Left ventricle myocardium inferior (tissue), 1 donor: ENCODE measurements at places on chromosomes 3 and 15. TPM values are rescaled to one million over a fixed set of nuclear protein-coding genes. Genes with fewer than 3 reads are reported as not detected.

DNA sequence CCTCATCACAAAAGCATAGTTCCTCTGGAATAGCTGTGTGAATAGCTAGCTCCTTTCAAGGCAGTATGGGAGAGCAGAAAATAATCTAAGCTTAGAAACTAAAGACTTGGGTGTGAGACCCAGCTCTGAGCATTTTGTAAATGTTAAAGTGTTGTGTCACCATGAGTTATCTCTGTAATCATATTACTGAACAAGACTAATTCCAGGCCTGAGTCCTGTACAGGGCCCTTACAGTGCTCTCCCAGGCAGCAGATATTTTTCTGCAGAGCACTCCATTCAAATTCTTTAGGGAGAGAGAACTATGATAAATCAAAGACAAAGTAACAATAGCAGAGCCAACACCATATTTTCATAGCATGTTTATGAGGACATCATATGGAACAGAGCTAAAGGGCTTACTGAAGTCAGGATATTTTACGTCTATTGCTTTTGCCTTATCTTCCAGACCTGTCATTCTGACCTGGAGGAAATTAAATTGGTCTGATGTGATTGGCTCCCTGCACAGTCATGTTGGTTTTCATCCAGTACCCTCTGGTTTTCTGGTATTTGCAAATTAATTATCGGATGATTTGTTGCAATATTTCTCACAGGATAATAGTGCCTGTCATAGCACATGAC is 172.6 kb upstream of the PPP2R3A start:
- no peak for DNase-seq

GRCh38 chr3:116038968-116039650 is 406.2 kb downstream of the LSAMP start:
- DNase-seq, result no peak

DNA sequence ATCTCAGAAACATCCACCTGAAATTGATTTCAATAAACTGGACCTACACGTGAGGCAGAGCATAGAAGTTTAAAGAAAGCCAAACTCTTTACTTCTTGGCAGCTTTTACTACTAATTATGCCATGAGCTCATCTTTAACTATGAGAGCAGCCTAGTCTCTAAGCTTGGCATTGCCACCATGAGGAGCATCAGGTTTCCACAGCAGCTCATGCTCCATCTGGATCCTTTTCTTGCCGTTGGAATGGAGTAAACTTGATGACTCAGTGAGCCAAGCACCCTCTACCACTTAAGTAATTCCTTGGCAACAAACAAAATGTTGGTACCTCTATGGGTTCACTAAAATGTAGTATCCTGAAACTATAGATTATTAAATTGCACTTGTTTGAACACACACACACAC is 583.2 kb downstream of the EPHA3 start:
- DNase-seq, result no peak

GRCh38 chr3:192851821-192852372 is 65.8 kb downstream of the MB21D2 start:
- DNase-seq, result no peak

Gene SH3GL3
- total RNA-seq, result not detected

- peak; percentile 26 for DNase-seq
These were observed 315.2 kb downstream of the UACA start for GRCh38 chr15:70447928-70448698.

GRCh38 chr3:128011140-128011539 is 41.1 kb upstream of the SEC61A1 start:
- no peak for DNase-seq

DNA sequence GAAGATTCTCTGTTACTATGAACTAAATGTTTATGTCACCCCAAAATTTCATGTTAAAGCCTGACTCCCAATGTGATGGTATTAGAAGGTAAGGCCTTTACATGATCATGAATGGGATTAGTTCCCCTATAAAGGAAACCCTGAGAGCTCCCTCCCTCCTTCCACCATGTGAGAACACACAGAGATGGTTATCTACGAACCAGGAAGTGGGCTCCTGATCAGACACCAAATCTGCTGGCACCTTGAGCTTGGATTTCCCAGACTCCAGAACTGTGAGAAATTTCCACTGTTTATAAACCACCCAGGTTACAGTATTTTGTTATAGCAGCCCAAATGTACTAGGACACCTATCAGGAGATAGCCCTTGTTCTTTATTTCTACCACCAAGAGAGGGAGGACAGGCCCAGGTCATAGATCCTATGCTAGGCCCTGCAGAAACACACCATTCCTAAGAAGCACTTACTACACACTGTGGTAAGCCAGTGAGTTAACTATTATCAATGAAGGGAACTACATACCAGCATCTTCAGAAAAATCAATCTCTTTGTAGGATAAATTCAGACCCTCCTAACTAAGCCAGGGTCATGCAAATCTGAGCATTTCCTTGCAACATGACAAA is 59.0 kb downstream of the PRKAR2A start:
- DNase-seq, result no peak

- DNase-seq, result no peak
These were observed 46.2 kb upstream of the PPP4R2 start for GRCh38 chr3:72950372-72950771.

Gene BSN
- 0.55 TPM for total RNA-seq

GRCh38 chr3:129231331-129232119 is 17.9 kb upstream of the COPG1 start:
- DNase-seq, result no peak

Gene INKA1
- 2.3 TPM for total RNA-seq

DNA sequence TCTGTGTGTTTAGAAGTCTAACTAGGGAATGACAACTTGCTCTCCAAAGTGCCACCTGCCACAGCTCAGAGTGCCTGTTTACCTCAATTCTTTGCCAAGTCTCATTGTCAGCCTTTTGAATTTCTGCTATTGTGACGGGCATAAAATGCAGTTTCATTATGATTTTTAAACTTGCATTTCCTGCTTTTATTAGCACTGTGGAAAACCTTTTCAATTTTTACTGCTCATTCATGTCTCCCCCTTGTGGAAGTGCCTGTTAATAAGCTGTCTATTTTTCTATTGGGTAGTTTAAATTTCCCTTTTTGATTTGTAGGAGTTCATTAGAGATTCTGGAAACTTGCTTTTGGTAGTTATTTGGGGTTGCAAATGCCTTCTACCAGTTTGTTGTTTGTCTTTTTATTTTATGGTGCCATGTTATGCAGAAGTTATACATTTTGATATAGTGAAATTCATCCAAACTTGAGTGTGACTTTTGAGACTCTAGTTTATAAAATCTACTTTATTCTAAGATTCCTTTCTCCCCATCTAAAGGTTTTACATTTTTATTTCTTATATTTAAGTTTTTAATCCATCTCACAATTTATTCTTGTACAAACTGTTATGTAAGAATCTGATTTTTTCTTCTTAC is 53.9 kb upstream of the FRMD4B start:
- DNase-seq, result no peak

GRCh38 chr3:151845306-151845905 is 28.0 kb upstream of the SUCNR1 start:
- no peak for DNase-seq

Gene C3orf49
- not detected for total RNA-seq

DNA sequence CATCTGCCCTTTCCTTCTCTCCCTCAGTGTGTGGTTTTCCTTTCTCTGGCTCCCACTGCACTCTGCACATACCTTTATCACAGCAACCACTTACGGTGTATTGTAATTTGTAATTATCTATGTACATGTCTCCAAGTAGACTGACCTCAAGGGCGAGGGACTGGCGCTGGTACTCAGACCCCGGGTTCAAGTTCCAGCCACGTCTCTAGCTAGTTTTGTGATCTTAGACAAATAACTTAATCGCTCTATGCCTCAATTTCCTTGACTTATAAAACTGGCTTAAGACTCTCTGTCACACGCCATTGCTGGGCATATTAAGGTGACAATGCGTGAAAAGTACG is 607 bp upstream of the SENP2 start:
- DNase-seq, result no peak

GRCh38 chr3:47865192-47865591 is 62.3 kb downstream of the DHX30 start:
- DNase-seq, result no peak

GRCh38 chr3:64254443-64254842 is 29.2 kb upstream of the PRICKLE2 start:
- no peak for DNase-seq

- DNase-seq, result no peak
These were observed 302.8 kb upstream of the MDFIC2 start for GRCh38 chr3:70615286-70615685.

- no peak for DNase-seq
These were observed 95.2 kb downstream of the CHSY1 start for GRCh38 chr15:101156509-101157159.

DNA sequence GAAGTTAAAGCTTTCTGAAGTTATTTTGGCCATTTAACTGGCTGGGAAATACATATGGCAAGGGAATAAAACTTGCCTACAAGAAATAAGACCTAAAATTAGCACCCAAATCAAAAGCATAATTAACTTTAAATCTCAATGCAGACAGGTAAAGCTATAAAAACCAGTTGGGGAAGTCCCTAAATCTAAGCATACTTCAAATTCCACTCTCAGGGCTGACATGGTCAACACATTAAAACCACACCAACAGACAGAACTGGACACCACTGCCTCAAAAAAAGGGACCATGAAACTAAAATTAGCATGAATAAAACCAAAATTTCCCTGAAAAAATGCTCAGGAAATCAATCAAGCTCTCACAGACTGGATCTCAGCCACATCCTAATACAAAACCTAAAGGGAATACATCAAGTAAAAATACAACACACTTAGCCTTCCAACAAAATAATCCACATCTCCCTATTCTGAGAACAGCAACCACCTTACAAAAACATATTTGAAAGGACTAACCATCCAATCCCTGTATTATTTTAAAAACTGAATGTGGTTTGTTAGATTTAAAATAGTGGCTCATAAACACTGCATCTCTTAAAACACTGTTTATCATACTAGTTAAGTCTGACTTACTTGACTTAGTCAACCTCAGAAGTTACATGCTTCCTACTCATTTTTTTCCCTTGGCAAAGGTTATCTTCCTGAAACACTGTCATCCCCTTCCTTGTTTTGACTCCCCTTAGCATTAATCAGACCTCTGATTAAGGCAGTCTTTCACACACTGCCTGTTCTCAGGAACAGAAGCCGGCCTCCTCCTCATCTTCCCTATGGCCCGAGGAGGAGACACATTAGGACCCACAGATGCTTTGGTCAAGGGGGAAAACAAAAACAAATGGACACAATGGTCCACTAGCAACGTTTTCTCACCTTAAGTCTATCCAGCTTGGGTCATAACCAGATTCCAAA is 8.3 kb downstream of the TRA2B start:
- DNase-seq, result no peak

DNA sequence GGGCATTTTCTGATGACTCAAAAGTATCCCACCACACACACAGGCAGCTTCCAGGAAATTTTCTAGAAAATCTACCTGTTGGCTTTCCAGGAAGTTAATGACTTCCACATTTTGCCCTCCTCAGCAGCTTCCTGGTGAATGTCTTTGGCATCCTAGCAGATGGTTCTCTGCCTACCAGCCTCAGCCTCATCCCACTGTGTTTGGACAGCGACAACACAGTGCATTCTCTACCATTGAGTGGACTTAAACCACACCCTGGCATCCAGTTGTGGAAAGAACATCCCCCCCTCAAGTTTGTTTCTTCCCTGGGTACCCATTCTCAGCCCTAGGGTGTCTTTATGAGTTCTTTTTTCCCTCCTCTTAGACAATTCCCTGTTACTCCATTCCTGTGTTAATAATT is 50.8 kb upstream of the GADL1 start:
- no peak for DNase-seq

- DNase-seq, result no peak
These were observed 10.2 kb downstream of the EDEM1 start for GRCh38 chr3:5197470-5198312.

DNA sequence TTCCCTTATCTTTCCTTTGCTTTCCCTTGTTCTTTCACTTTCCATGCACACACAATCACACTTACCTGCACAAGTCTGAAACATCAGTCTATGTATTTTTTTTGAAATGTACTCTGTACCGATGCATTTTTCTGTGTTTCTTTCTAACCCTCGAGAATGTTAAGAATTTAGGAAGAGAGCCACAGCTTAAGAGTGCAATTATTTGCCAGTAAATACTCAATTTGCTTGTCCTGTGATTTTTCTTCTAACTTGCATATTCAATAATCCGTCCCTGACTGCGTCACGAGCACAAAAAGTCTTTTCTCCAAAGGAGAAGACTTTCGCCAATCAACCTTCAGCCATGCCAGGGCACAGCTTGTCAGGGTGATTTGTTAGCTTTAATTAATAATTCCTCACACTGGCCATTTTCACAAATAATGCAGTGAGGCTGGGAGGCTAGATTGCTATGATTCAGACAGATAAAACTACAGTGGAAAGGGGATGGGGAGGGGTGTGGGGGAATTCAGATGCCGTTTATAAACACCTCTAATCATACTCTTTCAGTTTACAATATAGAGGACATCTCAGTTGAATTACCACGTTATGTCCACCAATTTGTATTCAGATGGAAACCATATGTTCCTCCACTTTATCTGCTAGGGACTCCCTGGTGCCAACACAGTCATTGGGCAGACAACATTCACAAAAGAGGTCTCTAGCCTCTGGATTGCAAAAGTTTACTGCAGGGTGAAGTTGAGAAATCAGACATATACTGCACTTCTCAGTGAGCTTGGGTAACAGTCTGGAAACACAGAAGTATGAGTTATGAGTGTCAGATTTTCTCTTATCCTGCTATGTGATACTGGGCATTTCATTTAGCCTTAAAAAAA is 388.0 kb downstream of the ZBTB20 start:
- no peak for DNase-seq

Gene TRANK1
- total RNA-seq, result 6.6 TPM

DNA sequence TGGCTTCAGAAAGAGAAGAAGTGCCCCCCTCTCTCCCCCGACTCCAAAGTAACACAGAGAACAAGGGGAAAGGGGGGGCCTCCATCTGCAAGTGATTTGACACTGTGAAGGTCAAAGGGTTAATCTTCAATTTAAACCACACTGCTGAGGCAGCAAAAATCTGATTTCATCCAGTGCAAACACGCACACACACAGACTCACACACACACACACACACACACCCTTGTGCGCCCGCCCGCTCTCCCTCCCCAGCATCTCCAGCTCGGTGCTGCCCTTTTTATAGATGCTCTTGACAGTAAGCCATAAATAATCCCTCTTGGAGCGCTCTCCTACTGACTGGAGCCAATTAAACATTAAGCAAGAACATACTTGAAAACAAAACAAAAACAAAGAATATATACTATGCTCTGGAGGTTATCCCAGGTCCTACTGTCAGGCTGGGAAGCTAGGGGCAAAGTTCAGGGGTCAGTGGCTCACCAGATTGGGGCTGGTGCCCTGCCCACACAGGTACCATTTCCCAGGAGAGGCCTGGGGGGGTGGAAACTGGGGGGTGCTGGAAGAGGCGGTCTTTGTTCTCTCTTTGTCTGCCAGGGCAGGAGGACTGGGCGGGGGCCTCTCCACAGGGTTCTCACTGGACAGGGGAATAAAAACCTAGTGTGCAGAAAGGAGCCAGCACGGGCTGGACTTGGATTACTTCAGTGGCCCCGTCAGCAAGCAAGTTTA is 16.3 kb downstream of the BMF start:
- peak; percentile 70 for DNase-seq

Gene FGF7
- total RNA-seq, result 34.1 TPM

Gene IGSF11
- 2.1 TPM for total RNA-seq

- no peak for DNase-seq
These were observed 186.1 kb downstream of the OTOL1 start for GRCh38 chr3:161682715-161683114.

GRCh38 chr3:58200846-58201355 is 9.9 kb downstream of the DNASE1L3 start:
- no peak for DNase-seq

GRCh38 chr3:61340931-61341461 is 89.7 kb upstream of the FHIT start:
- no peak for DNase-seq

Gene BMF
- total RNA-seq, result 3.1 TPM

- DNase-seq, result no peak
These were observed 2.5 kb upstream of the HHLA2 start for GRCh38 chr3:108293858-108294257.
